ENCODE measurements at places on chromosomes 7 and 10. TPM values are rescaled to one million over a fixed set of nuclear protein-coding genes. Genes with fewer than 3 reads are reported as not detected.

The MMP21 gene
- polyA plus RNA-seq = not detected

The ITPRID1 gene
- not detected for polyA plus RNA-seq

The HOXA13 gene
- not detected for polyA plus RNA-seq

The FRMD4A gene
- polyA plus RNA-seq = 0.32 TPM

The NKX6-2 gene
- polyA plus RNA-seq = not detected
